DMS 273 treated with DMSO at 0.1 percent for 48 hours (cell line): ENCODE measurements at places on chromosomes 5 and 9.

DNA sequence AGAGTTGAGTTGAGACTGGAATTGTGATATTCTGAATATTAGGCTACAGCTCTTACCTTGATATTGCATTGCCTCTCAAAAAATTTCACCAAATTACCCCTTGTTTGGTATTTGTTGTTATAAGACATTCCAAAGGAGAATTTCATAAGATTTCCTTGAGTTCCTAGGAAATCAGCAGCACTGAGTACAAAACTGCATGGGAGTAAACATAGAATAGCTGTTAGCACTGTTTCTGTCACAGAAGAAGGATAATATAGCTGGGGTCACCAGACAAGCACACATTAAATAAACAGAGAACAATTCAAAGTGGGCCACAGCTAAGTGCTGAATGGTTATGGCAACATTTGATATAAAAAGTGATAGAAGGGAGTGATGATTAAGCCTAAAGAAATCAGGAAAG is 724.3 kb downstream of the PRELID2 start:
- no peak for DNase-seq

GRCh38 chr5:28862137-28862859 is 1823.9 kb upstream of the CDH9 start:
- DNase-seq: no peak

- peak; percentile 43 for DNase-seq
Measured at GRCh38 chr9:128523199-128523925, 18.8 kb downstream of the GLE1 start.

- DNase-seq: no peak
Measured at GRCh38 chr5:66882606-66883227, 286.5 kb downstream of the MAST4 start.

DNA sequence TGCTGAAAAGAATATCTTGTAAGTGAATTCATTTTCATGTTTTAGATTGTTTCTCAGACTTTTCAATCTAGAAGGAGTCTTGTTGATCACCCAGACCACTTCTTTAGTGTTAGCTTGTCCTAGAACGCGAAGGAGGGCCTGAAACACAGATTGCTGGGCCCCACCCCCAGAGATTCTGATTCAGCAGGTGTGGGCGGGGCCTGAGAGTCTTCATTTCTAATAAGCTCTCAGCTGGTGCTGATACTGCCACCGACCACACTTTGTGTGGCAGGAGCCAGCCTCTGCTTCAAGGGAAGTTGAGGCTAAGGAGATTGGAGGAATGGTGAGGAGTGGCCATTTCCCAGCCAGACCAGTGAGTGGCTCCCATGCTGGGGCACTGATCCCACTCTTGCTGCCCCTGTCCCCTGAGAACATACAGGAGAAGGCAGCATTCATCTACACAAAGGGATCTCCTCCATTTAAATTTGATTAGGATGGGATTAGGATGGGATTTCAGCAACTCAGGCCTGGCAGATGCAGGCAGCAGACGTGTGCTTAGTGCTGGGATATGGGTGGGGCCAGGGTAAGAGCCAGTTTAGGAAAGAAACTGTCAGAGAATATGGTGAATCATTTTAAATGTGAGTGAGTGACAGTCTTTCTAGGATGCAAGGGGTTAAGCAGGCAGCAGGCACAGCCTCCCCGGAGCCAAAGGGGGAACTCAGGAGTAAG is 35.9 kb downstream of the ZNF618 start:
- peak; percentile 50 for DNase-seq

- no peak for DNase-seq
Measured at GRCh38 chr9:3768712-3769457, 243.1 kb upstream of the RFX3 start.

DNA sequence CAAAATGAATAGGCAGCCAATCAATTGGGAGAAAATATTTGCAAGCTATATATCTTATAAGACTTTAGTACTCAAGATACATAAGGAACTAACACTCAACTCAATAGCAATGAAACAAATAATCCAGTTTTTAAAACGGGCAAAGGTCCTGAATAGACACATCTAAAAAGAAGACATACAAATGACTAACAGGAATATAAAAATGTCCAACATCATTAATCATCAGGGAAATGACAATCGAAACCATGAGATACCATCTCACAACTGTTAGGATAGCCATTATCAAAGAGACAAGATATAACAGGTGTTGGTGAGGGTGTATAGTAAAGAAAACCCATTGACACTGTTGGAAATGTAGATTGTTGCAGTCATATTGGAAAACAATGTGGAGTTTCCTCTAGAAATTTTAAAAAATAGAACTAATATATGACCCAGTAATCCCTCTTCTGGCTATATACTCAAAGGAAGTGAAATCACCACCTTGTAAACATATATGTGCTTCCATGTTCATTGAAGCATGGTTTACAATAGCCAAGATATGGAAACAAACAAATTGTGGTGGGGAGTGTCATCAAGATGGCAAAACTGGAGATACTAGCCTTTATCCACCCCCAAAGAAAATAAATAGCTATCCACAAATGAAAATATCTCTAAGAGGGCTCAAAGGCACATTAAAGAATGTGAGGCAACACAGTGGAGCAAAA is 13.9 kb upstream of the BTNL3 start:
- no peak for DNase-seq
